ENCODE measurements at places on chromosomes 2 and 18. TPM values are rescaled to one million over a fixed set of nuclear protein-coding genes. Genes with fewer than 3 reads are reported as not detected.

The STPG4 gene
- total RNA-seq: 0.44 TPM

The AMER3 gene
- not detected for total RNA-seq

The SIX3 gene
- total RNA-seq: not detected

The FSHR gene
- total RNA-seq: 0.21 TPM

The PJVK gene
- total RNA-seq: 0.81 TPM

The HSBP1L1 gene
- 7.8 TPM for total RNA-seq

The CHST10 gene
- 10.0 TPM for total RNA-seq

DNA sequence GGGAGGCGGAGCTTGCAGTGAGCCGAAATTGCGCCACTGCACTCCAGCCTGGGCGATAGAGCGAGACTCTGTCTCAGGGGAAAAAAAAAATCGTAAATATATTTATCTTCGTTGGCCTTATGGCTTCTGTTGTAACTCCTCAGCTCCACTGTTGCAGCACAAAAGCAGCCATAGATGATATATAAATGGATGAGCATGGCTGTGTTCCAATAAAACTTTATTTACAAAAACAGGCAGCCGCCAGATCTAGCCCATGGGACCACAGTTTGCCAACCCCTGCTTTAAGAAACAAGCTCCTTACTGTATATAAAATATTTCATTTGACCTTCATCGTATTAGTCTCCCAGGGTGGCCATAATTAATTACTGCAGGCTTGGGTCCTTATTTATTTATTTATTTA is 20.1 kb downstream of the ST8SIA3 start:
- no peaks in the 10 kb centered on the region for H3K4me1 ChIP-seq
- peaks cover 4% of the 10 kb centered on the region for H3K27me3 ChIP-seq
- DNase-seq: no peak
- H3K27ac ChIP-seq: no peak overlapping the region

GRCh38 chr2:207362716-207363115 is 167.0 kb upstream of the CREB1 start:
- H3K4me1 ChIP-seq: no peaks in the 10 kb centered on the region
- no peak overlapping the region for H3K27ac ChIP-seq
- H3K36me3 ChIP-seq: no peaks in the 10 kb centered on the region

DNA sequence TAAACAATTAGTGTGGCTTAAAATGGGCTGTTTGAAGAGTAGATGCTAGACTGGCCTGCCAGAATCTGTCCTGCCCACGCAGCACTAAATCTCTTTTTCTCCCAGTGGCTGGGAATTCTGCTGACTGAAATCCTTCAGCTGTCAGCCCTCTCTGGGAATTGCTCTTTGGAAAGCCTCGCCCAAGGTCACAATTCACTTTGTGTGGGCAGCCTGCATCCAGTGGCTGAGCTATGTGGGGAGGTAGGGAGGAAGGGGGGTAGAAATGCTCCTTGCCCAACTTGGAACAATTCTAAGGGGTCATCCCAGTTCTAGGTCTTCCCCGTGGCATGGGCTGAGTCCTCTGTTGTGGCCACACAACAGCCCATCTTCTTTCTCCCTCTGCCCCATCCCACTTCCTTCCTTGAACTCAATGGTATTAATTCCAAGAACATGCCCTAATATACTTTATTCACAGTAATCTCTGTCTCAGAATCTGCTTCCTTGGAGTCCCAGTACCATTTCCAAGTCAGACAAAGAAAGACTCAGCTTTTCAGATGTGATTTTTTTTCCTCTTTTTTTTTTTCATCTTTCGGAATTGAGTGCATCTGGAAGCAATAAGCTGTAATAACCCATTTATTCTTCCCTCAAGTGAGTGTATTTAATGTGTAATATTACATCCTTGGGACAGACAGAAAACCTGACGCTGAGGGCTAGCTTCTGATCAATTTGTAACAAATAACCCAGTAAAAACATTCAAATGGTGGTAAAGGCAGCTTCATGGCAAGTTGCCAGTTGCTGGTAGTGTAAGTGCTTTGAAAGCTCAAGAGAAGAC is 189.4 kb downstream of the GPD2 start:
- no peaks in the 10 kb centered on the region for H3K4me1 ChIP-seq
- H3K27me3 ChIP-seq: no peaks in the 10 kb centered on the region
- DNase-seq: peak; percentile 53

DNA sequence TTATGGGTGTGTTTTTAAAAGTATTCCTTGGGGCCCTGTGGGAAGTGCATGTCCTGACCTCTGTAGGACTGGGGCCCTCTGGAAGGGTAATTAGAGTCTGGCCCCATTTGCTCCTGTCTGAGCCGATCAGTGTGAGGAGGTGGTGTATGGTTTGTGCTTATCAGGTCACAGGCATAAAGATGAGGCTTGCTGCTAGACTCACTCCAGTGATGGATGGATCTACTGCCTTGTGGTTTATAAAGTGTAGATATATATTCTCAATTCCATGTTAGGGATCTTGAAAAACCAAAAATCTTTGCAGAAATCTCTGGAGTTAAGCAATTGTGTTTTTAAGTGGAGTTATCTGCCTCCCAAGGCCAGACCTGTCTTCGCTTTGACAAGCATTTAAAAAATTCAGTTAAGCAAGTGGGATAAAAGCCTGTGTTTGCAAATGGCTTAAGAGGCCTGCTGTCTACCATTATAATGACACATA is 182.4 kb downstream of the PTPRM start:
- no peak for DNase-seq
- H3K4me3 ChIP-seq: no peak overlapping the region
- peaks cover 60% of the 10 kb centered on the region for H3K4me1 ChIP-seq

- no peak for DNase-seq
- H3K36me3 ChIP-seq: no peaks in the 10 kb centered on the region
- no peak overlapping the region for H3K4me3 ChIP-seq
- H3K27ac ChIP-seq: no peak overlapping the region
- no peaks in the 10 kb centered on the region for H3K4me1 ChIP-seq
Measured at GRCh38 chr2:150729495-150729955, 242.1 kb upstream of the RND3 start.

- H3K36me3 ChIP-seq: no peaks in the 10 kb centered on the region
- DNase-seq: no peak
- H3K27me3 ChIP-seq: no peaks in the 10 kb centered on the region
- peaks cover 20% of the 10 kb centered on the region for H3K4me1 ChIP-seq
- H3K27ac ChIP-seq: peak overlapping the region; percentile 93
Measured at GRCh38 chr2:74179063-74179865, 585 bp upstream of the MOB1A start.

GRCh38 chr2:46296216-46296839 is 879 bp upstream of the EPAS1 start:
- H3K27me3 ChIP-seq: no peaks in the 10 kb centered on the region
- DNase-seq: peak; percentile 63
- peaks cover 8% of the 10 kb centered on the region for H3K4me1 ChIP-seq
- peak overlapping the region; percentile 75 for H3K4me3 ChIP-seq

- H3K27me3 ChIP-seq: no peaks in the 10 kb centered on the region
- no peaks in the 10 kb centered on the region for H3K4me1 ChIP-seq
- no peak overlapping the region for H3K4me3 ChIP-seq
- DNase-seq: no peak
Measured at GRCh38 chr2:205883965-205884364, 201.7 kb downstream of the NRP2 start.
